Stimulated activated CD8-positive, alpha-beta memory T cell treated with anti-CD3 and anti-CD28 coated beads, Interleukin-7, amount 100 ng/mL, for 48 hours (primary cell): ENCODE measurements at places on chromosomes 13 and 19.
A peak's percentile ranks its signal among the peaks of the same experiment; 100 is the strongest.

DNA sequence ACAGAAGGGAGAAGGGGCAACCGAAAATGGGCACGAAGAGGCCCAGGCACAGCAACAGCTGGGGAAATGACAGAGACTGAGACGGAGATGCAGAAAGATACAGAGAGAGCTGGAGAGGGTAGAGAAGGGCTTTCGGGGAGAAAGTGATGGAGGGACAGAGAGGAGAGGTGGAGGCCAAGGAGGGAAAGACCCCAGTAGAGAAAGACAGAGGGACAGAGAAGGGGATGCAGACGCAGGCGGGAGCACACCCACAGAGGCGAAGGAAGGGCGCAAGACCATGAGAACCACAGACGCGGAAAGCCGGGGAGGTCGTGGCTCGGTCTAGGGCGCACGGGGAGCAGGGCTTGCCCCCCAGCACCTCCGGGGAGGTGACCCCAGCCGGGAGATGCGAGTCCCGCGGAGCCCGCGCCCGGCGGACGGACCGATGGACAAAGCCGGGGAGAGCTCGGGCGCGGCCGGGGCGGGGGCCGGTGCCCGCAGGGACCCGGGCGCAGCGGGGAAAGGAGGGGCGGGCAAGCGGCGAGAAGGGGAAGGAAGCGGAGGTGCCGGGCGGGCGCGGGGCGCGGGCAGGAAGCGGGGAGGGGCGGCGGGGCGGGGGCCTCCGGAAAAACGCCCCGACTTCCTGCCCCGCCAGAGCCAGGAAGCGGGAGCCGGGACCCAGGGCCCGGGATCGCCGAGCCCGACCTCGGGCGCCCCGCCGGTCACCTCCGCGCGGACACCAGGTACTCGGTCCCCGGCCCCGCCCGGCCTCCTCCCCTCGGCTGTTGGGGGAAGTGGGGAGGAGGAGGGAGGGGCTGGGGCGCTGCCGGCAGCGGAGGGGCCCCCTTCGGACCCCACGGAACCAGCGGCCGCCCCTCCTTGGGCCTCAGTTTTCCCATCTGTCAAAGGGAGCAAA is at the start of gene ARHGEF1:
ARHGEF1 (plus strand) TSS at position 617 of the 895 bp plus-strand sequence. CDS start 4,899 bp downstream, outside the sequence.
- no peak for DNase-seq

GRCh38 chr13:91072486-91072885 is 275.0 kb upstream of the MIR17HG start:
- no peak for DNase-seq

- no peak for DNase-seq
Measured at GRCh38 chr13:80923907-80924306, 583.0 kb upstream of the SPRY2 start.

- peak; percentile 67 for DNase-seq
Measured at GRCh38 chr13:44918326-44919103, 70.8 kb downstream of the NUFIP1 start.

DNA sequence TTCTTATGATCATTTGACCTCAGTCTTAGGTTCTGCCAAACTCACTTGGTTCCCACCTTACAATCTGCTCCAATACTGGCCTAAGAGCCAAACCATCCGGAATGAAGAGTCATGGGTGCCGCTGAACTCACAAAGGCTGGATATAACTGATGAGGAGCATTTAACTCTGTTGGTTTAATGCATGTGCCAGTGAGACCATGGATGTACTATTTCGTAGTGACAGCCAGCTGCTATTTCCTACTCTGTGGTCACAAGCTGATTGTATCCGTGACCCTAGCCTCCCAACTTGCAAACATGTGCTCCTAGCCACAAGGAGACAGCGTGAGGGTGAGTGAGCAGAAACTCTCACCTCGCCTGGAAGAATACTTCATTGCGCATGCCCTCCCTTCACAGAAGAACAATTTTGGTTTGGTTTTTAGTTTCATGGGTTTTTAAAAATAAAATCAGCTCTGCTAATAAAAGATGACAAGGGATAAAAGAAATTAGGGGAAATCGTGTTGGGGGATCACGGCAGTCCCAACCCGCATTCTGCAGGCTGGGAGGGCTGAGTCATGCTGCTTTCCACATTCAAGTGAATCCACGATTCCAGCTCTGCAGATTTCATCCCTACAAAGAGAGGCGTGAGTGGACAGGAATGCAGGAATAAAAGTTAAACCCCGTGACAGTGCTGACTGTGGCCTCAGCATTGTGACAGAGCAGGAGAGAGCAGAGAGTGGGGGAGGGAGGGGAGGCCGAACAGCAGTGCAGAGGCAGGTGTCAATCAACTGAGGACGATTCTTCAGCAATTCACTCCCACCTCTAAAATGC is 66.8 kb upstream of the RAP2A start:
- no peak for DNase-seq

DNA sequence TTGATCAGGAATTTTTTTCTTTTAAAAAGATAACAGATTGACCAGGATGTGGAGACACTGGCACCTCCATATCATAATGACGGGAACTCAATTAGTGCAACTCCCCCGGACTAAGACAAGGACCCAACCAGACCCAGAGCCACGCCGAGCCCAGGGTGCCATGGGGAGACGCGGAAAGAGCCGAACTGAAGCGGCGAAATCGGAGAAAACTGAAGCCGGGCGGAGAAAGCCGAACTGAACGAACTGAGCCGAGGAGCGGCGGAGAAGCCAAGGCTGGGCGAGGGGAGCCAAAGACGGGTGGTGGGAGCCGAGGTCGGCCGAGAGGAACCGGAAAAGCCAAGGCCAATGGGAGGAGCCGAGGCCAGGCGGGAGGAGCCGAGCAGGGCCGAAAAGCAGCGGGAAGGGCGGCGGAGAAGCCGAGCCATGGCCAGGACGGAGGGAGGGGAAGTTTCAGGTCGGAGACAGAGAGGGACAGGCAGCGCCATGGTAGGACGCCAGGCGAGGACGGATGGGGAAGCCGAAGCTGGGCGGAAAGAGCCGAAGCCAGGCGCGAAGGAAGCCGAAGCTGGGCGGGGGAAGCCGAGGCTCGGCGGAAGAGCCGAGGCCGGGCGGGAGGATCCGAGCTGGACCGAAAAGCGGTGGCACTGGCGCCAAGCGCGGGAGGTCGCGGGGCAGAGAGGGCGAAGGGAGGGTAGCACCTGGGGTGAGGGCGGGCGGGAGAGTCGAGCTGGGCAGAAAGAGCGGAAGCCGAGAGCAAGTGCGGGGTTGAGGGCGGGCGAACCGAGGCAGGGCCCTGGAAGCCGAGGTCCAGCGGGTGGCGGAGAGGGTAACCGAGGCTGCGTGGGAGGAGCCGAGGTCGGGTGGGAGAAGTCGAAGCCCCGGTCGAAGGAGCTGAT is 29.4 kb downstream of the ZNF557 start:
- peak; percentile 82 for DNase-seq

DNA sequence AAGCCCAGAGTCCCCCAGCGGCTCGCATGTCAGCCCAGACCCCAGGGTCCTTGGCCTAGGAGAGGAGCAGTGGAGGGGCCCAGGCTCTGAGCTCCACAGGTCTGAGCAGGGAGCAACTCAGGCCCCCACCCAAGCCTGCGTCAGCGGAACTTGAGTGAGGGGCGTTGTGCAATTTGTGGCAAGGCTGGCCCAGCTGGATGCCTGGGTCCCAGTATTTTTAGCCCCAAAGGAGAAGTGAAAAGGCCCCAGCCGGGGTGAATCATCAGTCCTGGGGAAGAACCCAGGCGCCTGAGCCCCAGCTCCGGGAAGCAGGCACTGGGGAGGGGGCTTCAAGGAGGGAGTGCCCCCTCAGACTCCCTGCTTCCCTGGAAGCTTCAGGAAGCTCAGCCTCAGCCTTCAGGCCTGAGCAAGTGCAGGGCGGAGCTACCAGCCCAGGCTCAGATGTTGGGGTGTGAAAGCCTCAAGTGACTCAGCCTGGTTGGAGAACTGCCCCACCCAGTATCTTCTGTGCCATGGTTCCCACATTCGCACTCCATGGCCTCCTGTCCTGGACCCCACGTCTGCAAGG is 7.2 kb downstream of the MED29 start:
- DNase-seq = peak; percentile 65

GRCh38 chr13:24032252-24032651 is 128.3 kb upstream of the SPATA13 start:
- no peak for DNase-seq

DNA sequence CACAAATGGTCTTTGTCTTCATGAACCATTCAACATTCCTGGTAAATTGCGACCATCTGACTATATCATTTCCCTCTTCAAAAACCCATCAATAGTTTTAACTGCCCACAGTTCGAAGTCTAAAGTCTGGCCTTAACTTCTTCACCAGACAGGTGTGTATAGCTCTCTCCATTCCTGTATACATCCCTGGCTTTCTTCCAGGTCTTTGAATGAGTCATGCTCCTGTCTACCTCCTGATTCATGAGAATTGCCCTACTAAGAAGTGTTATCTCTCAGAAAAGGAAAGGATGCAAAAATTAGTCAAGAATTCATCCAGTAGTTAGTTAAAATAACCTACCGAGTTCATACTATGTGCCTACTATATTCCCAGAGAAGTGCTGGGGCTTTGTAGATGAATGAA is 225.0 kb downstream of the TBC1D4 start:
- DNase-seq = no peak

DNA sequence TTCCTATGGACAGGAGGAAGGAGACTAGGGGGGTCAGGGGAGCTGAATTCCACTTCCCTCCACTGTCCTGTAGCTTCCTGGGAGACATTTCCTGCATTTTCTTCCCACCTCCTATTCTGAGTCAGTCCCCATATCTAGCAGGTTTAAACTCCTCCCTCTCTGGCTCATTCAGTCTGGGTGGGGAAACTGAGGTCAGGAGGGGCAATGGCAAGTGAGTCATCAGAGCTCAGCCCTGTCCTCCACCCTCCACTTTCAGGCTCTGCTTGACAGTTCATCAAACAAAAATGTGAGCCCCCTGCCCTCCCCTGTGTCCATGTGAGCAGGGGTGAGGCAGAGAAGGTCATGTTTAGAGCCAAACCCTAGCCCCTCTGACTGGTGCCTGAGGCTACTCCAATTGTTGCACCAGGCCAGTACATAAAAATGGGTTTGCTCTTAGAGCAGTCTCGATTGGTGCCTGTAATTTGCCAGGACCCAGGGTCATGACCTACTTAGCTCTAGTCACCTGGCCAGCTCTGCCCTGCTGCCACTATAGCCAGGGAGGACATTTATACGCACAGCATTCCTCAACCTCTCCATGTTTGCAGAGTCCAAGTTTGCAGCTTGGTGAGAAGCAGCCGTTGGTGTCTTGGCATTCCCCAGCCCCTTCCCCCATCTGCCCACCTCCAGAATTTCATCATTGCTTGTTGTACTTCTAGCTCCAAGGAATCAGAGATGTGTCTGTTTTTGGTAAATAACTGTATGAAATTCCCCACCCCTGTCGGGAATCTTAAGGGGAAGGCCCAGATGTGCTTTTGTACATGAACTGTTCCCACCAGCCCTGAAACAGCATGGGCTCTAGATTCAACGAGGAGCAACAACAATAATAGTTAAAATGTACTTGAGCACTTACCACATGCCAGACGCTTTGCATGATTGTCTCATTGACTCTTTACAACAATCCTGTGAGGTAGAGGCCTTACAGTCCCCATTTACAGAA is 20.7 kb downstream of the SAMD4B start:
- no peak for DNase-seq

- no peak for DNase-seq
Measured at GRCh38 chr19:57244513-57244912, 4.1 kb downstream of the ZNF805 start.

DNA sequence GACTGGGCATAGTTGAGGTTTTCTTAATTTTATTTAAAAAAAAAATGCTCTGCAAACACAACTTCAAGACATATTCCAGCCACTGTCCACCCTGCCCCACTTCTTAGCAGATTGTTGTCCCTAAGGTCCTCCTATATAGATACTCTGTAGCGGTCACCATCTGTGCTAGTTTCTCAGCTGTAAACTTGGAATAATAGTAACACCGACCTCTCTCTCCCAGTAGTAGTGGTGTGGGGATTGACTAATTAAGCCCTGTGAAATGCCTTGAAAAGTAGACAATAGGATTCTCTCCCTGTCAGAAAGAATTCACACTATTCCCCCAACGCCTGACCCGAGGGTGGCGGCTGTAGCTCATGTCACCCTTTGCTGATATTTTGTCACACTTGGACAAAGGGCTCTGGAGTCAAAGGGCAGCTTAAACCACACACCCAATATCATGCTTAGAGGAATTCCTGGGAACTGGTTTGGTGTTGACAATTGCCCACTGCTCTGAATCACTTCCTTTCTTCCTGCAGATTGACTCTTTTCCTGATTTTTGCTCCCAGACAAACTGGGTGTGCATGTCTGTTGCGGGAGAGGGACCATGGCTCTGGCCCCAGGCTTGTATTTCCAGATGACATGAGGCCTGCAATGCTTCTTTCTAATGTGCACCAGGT is 9.2 kb upstream of the SERP2 start:
- DNase-seq = no peak

DNA sequence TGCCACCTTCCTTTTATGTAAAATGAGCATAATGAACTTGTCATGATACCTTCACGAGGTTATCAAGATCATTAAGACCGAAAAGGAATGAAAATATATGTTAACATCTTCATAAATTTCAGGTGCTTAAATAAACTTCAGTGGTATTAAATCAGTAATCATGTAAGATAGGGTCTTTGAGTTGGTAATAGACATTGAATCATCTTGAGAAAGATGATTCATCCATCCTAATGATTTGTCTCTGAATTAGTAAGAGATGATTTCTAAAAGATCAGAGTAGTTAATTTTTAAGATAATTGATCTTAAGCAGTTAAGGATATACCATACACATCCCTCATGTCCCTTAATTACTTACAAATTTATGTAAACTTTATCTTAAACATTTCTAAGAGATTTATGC is 52.0 kb downstream of the COG3 start:
- no peak for DNase-seq

- DNase-seq = no peak
Measured at GRCh38 chr13:113791226-113791625, 32.2 kb downstream of the TMEM255B start.

DNA sequence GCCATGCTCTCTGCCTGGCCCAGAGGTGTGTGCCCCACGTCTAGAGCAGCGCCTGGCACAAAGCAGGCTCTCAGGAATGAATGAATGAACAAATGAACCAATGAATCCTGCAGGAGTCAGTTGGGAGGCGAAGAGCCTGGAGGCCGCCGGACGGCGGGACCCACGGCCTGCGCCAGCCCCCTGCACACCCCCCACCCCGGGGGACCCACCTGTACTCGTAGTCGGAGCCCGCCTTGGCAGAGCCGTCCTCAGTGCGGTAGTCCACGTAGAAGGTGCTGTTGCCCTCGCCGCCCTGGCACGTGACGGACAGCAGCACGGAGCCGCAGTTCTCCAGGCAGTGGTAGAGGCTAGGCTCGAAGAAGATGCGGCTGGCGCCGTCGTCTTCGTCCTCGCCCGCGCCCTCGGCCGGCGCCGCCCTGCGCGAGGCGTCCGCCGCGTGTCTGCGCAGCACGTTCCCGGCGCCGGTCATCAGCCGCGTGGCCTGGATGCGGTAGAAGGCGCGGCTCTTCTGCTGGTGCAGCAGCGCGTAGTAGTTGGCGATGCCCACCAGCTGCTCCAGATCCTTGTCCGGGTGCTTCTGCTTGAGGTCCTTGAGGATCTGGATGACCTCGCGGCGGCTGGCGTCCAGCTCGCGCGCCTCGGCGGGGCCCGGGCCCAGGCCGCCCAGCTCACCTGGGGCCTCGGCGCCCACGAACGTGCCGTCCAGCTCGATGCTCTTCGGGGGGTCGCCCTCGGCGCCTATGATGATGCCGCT is 14.8 kb downstream of the SLC8A2 start:
- DNase-seq = no peak

GRCh38 chr19:13083627-13084026 is 19.0 kb downstream of the LYL1 start:
- DNase-seq = no peak
